GM06990 (cell line): ENCODE measurements at places on chromosomes 7 and 10.

- no peak for DNase-seq
Observed at GRCh38 chr7:127912901-127913300, 118.3 kb downstream of the LRRC4 start.

DNA sequence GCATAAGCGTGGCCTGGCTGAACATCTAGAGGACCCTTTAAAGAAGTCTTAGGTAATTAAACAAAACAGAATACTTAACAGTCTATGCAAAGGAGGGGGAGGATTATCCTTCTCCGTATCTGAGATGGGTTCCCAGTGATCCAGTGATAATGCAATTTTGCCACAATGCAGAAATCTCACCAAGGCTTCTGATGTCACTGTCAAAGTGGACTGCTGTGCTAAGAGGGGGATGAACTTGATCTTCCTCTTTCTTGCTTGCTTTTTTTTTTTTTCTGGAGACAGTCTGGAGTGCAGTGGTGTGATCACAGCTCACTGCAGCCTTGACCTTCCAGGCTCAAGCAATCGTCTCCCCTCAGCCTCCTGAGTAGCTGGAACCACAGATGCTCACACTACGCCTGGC lies 30.8 kb downstream of the GATA3 start:
- no peak for DNase-seq

- DNase-seq = no peak
Observed at GRCh38 chr10:90614631-90615030, 243.2 kb downstream of the HTR7 start.

DNA sequence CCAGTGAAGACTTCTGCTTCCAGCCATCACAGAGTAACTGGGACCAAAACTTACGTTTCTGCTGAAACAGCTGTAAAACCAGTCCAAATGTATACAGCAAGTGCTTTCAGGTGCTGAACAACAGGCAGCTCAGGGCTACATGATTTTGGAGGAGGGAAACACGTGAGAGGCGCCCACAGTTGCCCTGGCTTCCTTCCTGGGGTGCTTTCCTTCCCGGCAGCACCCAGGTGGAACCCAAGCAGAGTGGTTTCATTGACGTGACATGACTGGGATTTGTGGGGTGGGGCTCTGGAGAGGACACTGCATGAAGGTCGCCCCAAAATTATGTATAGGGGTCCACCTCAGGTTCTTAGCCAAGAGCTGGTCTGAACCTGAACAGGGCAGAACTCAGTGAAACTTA lies 34.2 kb downstream of the IL2RA start:
- DNase-seq = no peak

- DNase-seq = no peak
Observed at GRCh38 chr10:94200146-94200837, 162.4 kb downstream of the NOC3L start.

DNA sequence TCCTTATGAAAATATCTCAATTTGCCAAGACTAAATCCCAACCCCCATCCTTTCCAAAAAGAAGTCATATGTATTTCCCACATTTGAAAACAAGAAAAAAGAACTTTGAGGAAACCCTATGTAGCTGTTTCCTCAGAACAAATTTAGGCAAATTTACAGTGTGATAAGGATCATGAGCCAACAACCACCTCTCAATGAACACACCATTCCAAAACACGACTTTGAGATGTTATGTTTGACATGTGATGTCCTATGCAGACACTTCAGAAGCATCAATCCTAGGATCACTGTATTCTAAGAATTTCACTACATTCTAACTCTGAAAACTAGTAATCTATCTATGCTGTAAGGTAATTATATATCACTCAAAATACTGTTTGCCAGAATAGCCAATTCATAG lies 62.2 kb downstream of the NT5C2 start:
- DNase-seq = no peak

DNA sequence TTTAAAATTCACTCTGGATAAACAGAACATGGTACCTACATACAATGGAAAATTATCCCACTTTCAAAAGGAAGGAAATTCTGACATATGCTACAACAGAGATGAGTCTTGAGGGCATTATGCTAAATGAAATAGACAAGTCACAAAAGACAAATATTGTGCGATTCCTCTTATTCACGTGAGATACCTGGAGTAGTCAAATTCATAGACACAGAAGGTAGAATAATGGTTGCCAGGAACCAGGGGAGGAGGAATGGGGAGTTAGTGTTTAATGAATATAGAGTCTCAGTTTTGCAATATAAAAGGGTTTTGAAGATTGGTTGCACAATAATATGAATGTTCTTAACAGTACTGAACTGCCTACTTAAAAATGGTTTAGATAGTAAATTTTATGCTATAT lies 69.8 kb upstream of the WAC start:
- no peak for DNase-seq

DNA sequence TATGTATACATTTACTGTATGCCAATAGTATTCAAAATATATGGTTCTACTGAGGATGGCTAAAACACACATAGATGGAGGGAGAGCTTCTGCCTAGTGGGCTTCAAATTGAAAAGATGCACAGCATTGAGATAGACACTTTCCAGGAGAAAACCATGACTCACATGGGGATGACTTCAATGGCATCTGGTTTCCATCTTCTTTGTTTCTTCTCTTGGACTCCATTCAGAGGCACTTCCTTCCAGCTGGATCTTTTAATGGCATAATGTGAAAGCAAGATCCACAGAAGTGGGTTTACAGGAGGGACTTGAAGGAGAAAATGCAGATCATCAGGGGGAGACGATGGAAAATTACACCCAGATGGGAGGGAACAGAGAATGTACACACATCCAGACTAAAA lies 84.9 kb downstream of the ZNF365 start:
- no peak for DNase-seq

DNA sequence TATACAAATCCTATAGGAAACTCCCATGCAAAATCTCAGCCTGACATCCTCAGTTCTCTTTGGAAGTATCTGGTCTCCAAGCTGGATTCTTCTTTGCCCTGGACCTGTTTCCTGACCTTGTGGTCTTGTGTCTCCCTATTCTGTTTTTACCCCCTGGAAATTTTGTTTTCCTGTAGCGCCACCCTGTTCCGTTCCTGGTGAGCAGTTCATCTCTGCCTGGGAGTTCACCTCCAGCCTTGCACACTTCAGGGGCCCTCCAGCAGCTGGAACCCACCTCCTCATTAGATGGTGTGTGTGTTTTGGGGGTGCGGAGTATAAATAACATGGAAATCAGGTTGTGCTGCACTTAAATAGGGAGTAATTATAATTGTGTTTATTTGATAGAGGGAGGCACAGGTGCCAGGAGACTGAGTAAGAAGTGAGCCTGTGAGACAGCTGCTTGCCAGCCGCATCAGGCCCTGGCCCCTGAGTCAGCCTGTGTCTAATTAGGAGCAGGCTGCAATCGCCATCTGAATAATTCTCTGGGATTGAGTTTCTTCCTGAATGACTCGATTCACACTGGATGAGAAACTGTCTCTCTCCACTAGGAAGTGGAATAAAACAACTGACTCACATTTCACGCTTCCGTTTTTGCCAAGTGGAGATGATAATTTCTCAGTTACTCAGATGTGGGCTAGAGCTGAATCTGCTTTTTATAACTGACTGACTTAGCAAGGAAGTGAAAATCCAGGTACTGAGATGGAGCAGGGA lies 69.4 kb upstream of the HECTD2 start:
- no peak for DNase-seq

DNA sequence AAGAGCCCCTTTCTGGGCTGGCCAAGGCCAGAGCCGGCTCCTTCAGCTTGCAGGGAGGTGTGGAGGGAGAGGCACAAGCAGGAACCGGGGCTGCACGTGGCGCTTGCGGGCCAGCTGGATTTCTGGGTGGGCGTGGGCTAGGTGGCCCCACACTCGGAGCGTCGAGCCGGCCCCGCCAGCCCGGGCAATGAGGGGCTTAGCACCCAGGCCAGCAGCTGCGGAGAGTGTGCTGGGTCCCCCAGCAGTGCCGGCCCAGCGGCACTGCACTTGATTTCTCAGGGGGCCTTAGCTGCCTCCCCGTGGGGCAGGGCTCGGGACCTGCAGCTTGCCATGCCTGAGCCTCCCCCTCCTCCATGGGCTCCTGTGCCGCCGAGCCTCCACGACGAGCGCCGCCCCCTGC lies 48.1 kb downstream of the SH2D4B start:
- no peak for DNase-seq

DNA sequence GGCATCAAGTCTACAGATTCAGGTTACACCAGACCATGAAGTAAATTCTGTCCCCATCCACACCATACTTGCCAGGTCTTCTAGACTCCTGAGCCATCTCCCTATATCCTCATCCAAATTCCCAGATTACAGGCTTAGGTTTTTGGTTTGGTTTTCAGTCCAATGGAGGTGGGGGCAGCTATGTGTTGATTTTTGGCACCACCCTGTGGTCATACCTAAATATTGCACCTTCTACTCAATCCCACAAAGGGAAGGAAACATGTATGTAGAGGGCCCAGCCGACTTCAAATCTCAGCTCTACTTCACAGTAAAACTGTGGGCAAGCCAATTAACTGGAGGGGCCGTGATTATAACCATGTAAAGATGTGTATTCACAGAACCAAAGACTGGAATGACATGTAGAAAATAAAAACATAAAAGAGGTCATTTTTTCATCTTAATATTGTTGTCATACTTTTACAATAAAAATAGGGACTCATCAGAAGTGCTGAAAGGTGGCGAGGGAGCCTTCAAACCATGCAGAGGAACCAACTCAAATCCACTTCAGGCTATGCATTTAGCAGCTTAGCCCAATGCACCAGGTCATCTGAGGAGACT lies 19.8 kb downstream of the ERCC6 start:
- no peak for DNase-seq

- no peak for DNase-seq
Observed at GRCh38 chr10:11510736-11511135, 100.7 kb downstream of the USP6NL start.

DNA sequence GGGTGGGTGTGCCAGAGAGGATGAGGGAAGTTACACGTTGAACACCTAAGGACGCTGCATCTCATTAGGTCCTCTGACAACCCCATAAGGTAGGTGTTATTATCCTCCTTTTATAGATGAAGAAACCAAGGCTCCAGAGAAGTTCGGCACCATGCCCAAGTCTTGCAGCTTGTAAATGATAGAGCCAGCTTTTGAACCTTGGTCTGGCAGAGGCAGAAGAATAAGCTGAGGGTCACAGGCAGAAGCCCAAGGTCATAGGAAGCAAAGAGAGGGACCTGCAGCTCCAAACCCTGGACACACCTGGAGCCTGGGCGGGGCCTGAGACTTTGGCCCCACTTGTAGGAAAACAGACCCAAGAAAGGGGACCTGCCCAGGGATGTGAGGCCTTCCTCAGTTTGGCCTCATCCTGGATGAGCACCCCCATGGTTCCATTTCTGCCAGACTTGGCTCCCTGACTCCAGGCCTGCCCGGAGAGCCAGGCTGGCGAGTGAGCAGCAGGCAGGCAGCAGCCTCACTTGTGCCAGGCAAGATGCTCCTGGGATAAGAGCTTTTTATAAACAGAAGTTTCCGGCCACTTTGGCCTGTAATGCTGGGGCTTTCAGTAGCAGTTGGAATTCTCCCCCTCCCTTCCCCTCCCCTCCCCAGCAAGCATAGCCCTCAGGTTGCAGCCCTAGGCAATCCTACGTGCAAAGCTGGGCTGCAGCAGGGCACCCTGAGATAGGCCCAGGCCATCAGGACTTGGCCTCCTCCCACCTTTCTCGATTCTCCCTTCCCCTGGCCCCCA lies 2.4 kb downstream of the KCNH2 start:
- no peak for DNase-seq

DNA sequence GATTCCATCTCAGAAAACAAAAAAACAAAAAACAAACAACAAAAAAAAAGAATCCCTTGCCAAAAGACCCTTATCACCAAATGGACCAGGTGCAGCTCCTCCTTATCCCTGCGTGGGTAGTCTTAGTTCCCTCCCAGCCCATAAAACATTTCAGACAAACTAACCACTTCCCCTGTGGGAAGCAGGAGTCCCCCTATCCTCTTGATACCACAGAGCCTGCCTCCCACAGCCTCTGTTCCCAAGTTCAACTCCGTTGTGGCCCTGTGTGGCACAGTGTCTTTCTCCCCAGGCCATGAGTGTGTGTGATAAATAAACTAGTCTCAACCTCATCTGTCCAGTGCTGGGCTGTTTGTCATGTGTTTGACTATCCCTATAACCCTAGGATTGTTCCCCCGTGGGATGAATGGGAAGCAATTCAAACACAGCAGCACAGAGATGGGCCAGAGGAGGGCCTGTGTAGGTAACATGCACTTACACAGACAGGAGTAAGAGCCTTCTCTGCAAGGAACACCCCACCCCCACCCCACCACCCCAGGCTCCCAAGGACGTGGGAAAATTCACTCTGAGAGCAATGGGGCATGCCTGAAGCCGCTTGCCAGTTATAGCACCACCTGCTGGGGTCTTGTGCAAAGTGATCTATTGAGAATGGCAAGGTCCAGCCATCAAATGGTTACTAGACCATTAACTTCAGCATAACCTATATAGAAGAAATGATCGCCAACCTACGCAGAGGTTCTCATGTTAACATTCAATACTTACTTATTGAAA lies 147.1 kb upstream of the GHITM start:
- no peak for DNase-seq

- no peak for DNase-seq
Observed at GRCh38 chr10:60893231-60893630, 50.8 kb downstream of the RHOBTB1 start.

DNA sequence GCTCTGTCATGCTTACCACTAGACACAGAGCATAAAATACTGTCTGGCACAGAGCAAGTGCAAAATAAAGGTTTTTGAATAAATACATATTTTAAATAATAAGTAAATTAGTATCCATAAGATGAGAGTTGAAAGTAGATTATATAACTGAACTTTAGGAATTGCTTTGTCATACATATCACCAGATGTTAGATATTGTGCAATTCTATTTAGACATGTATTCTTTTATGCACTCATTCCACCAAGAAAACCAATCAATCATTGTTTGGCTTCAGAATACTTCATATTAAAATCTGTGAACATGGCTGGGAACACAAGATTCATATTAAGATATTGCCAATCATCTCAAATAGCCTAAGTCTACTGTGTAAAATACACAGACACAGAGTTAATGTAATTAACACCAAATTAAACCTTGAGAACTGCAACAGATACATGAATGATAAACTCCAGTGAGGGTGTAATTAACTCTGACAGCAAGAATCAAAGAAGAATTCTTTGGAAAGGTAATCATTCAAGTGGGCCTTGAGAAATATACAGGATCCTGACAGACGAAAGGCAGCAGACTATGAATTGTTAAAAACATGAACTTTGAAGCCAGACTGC lies 201.0 kb upstream of the PTN start:
- DNase-seq = no peak

DNA sequence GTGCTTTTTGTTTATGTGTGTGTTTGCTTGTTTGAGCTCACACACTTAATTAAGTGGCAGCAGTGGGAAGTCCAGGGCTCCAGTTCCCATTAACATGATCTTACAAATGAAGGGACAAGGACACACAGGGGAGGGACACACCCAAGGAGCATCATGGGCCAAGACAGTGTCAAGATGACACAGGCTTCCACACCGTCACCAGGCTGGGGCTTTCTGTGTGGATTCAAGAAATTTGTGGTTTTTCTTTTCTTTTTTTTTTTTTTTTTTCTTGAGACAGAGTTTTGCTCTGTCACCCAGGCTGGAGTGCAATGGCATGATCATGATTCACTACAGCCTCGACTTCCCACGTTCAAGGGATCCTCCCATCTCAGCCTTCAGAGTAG lies 173.6 kb downstream of the KIAA1217 start:
- DNase-seq = no peak

GRCh38 chr10:24722676-24723385 lies 856 bp downstream of the ARHGAP21 start:
- peak; percentile 74 for DNase-seq
